ENCODE measurements at places on chromosomes 16 and 17.

GRCh38 chr16:17557949-17558348 lies 87.2 kb upstream of the XYLT1 start:
- no peak for DNase-seq

DNA sequence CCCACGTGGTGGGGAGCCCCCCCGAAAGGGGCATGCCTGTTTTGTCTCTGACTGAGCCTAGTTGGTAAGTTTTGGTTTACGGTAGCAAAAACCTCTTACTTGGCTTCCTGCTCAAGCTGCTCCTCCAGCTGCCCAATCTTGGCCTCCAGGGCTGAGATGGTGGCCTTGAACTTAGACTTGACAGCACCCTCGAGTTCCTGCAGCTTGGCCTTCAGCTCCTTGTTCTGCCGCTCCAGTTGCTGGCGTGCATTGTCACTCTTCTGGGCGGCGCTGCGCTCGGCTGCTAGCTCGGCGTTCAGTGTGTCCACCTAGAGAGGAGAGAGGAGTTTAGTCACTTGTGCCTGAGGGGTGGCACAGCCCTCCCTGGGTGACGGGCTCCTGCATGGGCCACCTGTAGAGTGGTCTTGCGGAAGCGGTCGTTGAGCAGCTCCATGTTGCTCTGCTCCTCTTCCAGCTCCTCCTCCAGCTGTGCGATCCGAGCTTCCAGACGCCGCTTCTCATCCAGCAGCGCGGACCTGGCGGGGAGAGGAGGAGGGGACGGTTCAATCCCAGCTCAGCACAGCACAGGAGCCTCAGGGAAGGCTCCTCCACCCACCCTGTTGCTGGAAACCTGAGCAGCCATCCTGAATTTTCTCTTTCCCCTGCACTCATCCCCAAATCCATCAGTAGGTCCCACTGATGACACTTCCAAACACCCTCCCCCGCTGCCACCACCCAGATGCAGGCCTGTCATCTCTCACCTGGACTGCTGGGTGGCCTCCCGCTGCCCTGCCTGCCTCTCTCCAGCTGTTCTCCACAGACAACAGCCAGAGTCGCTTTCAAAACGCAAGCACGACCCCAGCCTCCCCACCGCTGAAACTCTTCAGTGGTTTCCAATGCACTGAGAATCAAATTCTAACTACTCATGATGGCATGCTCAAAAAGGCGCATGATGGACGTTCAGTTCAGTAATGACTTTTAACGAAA lies 44.6 kb downstream of the NDEL1 start:
- DNase-seq = no peak

- no peak for DNase-seq
Observed at GRCh38 chr17:66652840-66653507, 181.9 kb upstream of the CACNG5 start.

GRCh38 chr17:15185625-15185991 lies 79.5 kb downstream of the PMP22 start:
- DNase-seq = no peak

DNA sequence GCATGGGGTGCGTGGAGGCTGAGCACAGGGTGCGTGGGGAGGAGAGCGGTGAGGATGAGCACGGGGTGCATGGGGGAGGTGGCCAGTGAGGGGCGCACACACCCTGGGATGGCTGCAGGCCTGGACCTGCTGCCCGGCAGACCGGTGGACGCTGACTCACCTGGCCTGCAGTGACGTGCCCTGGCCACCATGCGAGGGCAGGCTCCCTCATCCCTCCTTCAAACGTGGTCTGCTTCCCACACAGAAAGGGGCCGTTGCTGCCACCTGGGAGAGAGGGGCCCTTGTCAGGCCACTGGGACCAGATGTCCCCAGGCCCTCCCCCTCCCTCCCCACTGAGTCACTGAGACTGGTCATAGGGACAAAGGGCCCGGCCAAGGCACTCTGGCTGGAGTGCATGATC lies 20.1 kb upstream of the APRT start:
- no peak for DNase-seq

GRCh38 chr16:85759136-85759535 lies 8.2 kb upstream of the C16orf74 start:
- DNase-seq = no peak

- no peak for DNase-seq
Observed at GRCh38 chr16:10520869-10521578, 59.4 kb downstream of the EMP2 start.

DNA sequence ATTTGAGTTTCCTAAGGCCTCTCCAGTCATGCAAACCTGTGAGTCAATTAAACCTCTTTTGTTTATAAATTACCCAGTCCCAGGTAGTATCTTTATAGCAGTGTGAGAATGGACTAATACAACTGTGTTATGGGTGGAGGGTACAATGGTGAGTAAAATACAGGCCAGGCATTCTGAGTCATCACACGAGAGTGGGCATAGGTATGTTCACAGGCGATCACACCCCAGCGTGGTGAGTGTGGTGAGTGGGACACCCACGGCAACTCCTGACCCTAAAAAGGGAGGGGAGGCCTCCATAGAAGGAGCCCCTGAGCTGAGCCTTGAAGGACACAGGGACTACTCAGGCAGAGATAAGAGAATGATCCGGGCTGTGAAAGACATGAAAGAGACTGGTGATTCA lies 22.6 kb upstream of the MAPT start:
- no peak for DNase-seq
